ENCODE measurements at places on chromosomes 12 and 14.

GRCh38 chr14:63867933-63868921 is 15.4 kb downstream of the SYNE2 start:
- DNase-seq, result no peak

DNA sequence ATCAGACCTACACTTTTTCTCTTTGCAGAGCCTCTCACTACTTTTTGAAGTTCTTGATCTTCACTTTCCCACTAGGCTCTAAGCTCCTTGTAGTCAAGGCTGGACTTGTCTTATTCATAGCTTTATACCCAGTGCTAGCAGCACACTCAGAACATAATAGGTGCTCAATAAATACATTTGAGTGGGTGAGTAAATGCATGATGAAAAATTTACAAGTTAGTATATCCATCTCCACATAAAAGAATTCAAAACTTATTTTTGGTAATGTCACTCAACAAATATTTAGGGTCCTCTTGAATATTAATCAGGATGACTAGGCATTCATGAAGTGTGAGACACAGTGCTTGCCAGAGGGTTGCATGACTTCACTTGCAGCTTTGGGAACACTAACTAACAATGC is 52.6 kb downstream of the NRXN3 start:
- DNase-seq, result no peak

GRCh38 chr12:52903855-52904508 is 894 bp downstream of the KRT8 start:
- peak; percentile 25 for DNase-seq

DNA sequence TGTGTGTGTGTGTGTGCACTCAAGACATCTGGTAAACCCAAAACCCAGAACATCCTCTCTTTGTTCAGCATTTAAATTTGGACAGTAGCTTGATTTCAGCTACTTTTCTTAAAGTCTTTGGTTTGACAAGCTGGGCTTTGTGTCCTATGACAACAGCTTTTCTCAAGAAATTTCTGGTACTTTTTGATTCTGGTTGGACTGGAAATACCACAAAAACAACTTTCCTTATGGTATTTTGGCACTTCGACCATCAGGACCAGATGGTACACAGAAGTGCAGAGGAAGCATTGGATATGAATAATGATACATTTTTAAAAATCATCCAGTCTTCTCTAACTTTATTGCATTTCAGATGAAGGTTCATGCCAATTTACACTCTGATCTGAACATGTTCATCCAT is 286.6 kb upstream of the FLRT2 start:
- no peak for DNase-seq

- peak; percentile 76 for DNase-seq
These were observed at the start of gene CRACR2A for GRCh38 chr12:3752741-3753486. CRACR2A (minus strand) TSS chr12:3753109; CDS start chr12:3696999, 56,110 bp downstream.

- DNase-seq, result no peak
These were observed 14.4 kb downstream of the TEAD4 start for GRCh38 chr12:2973566-2973965.

- no peak for DNase-seq
These were observed 93.5 kb upstream of the MED13L start for GRCh38 chr12:116370886-116371580.

DNA sequence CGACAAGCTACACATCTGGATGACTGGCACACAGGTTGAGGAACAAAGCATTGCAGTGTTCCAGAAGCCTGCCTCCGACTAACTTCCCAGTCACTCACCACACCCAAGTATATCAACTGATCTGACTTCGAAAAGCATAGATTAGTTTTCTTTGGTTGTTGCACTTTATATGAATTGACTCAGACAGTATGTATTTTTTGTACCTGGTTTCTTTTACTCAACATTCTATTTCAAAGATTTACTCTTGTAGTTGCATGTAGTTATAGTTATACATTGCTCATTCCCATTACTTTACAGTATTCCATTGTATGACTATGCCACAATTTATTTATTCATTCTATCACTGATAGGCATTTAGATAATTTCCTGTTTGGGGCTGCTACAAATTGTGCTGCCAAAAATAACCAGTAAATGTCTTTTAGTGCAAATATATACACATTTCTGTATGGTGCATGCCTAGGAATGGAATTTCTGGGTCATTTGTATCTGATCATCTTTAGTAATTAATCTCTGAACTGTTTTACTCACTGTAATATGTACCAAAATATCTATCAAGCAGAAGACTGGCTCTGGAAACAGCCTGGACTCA is 17.8 kb downstream of the PLCZ1 start:
- no peak for DNase-seq

DNA sequence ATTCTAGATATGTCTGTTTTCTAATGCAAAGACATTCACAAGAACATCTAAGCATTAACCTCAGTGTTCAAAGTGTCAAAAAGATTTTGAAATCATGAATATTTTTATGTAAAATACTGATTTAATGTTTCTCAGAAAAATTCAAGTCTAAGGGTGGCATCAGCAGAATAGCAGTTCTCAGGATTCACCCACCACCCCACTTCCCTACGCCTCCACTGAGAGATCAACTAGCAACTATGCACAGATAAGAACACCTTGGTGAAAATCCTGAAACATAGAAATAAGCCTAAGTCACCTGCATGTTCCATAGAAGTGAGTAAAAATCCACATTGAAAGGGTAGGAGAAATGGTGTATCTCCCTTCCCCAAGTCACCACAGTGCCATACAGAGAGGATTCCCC is 40.9 kb upstream of the RHOJ start:
- no peak for DNase-seq

- no peak for DNase-seq
These were observed 731.9 kb downstream of the NRXN3 start for GRCh38 chr14:78902010-78902623.

GRCh38 chr12:68221497-68221896 is 4.1 kb downstream of the IL26 start:
- no peak for DNase-seq

DNA sequence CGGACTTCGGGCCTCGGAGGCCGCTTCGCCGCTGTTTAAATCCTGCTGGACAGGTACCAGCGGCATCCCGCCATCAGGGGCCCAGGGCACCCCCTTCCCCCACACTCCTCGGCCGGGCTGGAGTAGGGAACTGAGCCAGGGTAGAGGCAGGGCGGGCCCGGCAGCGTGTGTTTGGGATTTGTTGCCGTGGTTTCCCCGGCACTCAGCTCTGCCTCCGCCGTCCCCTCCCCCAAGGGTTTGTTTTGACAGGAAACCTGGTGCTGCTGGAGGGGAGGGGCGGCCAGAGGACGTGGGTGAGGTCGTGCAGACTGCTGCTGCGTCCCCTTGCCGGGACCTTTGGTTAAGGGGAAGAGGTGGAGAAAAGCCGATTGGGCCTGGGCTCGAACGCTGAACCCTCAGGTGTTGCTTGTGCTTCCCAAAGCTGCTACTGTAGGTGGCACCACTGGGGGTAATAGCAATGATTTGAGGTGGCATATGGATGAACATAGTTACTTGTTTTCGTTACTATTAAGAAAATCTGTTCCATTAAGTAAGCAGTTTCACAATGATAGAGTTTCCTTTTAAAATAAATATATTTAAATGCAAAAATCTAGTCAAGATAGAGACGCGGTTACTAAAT is 778 bp downstream of the TCP11L2 start:
- DNase-seq, result peak; percentile 76

DNA sequence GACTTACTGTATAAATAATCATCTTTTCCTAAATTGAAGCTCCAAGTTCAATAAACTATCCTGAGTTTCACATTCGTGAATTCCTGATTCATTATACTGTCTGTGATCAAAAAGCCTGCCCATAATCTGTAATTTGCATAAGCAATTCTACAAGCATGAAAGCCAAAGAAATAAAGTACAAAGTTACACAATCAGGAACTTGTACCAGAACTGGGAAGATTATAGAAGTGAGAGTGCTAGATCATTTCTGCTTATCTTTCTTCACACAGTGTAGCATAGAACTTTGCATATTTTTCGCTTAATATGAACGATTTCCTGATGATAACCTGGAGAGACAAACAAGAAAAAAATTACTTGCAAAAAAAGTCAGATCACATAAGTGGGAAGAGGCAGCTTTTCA is 308.2 kb downstream of the C12orf50 start:
- no peak for DNase-seq

GRCh38 chr12:29882846-29883245 is 99.1 kb upstream of the TMTC1 start:
- DNase-seq, result no peak

GRCh38 chr14:97280526-97280925 is 483.3 kb downstream of the VRK1 start:
- DNase-seq, result no peak

- no peak for DNase-seq
These were observed 52.7 kb downstream of the CCDC85C start for GRCh38 chr14:99551034-99551922.

Data from effector CD8-positive, alpha-beta T cell (primary cell).